GM19239 (cell line): ENCODE measurements at places on chromosomes 1 and 21.

DNA sequence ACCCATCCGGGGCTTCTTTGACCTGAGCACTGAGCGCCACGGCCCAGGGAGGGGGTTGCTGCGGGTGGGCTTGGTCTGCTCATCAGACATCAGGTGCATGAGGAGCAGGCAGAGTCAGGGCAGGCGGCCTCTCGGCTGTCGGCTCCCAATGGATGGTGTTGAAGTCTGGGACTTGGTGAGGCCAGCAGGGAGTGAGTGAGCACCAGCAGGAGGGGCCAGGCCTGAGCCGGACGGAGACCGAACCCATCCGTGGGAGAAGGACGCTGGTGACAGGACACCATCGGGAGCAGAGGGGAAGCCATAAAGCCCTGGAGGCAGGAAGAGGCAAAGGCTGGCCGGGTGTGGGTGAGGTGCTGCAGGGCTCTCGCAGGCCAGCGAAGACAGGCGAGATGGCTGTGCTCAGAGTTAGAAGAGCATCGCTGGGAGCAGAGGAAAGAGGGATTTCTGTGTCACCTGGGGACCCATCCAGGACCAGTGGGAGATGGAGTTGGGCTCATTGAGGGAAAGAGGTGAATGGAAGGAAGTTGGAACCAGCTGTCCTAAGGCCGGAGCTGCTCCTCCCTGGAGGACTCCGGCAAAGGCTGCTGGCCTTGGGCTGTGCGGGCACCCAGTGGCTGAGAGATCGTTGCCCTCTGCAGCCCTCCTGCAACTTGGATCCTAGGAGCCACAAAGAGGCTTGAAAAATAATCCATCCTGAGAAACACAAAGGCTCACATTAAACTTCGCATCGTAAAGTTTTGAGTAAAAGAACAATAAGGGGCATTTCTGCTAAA is 49.9 kb downstream of the PDE9A start:
- DNase-seq = no peak

GRCh38 chr1:236108027-236108648 is 34.2 kb upstream of the GPR137B start:
- no peak for DNase-seq

DNA sequence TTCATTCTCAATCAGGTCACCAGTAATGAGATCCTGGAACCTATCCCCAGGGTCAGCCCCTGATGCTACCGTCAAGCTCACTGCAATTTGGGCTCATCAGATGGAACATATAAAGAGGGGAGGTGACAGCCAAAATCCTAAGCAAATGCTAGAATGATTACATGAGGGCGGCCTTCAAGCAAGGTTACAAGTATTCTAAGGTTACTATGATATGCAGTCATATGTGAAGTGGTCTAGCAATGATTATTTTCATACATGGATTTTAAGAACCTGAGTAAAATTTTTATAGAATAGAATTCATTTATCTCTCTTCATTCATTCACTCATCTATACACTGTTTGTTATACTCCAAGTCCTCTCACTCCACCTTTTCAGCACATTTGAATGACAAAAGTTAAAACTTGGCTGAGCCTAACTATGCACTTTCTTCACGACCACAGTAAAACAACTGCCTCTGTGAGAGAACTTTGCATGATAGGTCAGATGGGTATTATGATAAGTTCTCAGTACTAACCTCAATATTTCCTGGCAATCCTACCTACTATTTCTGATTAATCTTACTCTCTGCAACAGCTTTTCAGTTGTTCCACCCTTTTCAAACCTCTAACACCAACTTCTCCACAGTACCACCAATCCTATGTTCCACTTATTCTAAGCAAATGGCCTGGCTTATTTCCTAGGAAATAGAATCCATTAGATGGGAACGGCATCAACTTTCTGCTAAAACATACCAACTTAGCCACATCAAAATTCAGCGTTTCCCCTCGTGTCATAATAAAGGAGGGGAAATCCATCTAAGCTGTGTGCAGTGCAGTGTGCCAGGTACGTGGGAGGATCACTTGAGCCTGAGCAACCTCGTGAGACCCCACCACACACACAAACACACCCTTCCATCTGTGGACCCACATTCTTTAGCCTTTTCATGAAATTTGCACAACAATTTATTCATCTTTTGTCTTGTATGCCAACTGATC is 32.0 kb downstream of the LHX9 start:
- DNase-seq = no peak

GRCh38 chr21:44337941-44338895 is 972 bp downstream of the CFAP410 start:
- DNase-seq = no peak

DNA sequence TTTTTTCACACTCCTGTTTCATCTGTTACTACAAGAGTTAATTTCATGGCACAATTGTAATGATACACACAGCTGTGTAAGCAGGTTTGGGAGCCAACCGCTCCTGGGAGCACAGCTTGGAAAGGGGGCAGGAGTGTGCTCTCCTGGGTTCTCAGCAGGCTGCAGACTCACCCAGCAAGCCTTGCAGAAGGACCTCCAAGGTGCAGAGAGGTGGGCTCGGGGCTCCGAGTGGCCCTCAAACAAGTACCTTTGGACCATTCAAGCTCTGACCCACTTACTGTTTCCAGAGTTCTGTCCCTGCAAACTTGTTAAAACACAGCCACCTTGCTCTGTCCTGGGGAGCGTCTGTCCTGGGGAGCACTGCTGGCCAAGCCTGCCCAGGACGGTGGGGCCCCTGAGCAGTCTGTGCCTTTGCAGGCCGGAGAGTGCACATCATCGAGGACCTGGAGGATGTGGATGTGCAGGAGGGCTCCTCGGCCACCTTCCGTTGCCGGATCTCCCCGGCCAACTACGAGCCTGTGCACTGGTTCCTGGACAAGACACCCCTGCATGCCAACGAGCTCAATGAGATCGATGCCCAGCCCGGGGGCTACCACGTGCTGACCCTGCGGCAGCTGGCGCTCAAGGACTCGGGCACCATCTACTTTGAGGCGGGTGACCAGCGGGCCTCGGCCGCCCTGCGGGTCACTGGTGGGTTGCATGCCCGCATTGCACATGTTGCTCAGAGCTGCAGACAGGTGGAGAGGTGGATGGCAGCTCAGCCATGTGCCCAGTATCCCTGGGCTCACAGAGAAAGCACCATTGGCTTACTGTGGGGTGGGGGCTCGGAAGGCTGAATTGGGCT is 78.0 kb downstream of the OBSCN start:
- DNase-seq = no peak

GRCh38 chr1:115767403-115767802 is 1.1 kb downstream of the CASQ2 start:
- no peak for DNase-seq

- no peak for DNase-seq
These were observed 48.5 kb downstream of the LGR6 start for GRCh38 chr1:202242080-202242419.

GRCh38 chr1:114455102-114455785 is 55.8 kb downstream of the TRIM33 start:
- no peak for DNase-seq

DNA sequence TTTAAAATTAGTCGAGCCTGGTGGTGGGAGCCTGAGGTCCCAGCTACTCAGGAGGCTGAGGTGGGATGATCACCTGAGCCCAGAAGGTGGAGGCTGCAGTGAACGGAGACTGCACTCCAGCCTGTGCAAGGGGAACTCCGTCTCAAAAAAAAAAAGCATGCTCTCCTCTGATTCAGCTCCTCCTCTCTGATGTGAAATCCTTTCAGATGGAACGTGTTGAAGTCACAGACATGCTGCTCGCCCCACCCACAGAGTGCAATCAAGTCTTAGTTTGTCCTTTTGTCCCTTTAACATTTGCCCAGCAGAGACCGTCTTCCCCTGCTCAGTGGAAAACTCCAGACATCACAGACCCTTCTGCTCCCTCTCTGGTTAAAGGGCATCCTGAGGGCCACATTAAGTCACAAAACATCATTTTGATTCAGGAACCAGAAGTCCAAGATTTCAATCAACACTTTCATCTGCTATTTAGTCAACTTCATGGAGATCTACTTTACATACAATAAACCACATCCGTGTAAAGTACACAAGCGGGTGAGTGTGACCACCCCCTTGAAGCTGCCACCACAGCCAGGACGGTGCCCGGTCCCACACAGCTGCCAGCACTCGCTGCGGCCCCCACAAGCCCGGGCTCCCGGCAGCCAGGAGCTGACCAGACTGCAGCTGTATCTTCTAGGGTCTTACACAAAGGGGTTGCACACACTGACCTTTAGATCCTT is 18.9 kb upstream of the RNF223 start:
- no peak for DNase-seq

- DNase-seq = no peak
These were observed 71.3 kb downstream of the RIPK4 start for GRCh38 chr21:41695513-41695912.

DNA sequence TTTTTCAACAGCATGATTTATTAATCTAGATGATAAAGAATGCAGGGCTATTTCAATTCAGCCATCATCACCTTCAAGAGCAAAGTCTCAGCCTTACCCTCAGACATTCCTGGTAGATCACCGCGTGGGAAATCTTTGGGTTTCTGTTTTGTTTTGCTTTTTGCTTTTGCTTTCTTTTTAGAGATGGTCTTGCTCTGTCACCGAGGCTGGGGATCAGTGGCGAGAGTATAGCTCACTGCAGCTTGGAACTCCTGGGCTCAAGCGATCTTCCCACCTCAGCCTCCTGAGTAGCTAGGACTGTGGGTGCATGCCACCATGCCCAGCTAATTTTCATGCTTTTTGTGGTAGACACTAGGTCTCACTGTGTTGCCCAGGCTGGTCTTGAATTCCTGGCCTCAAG is 289.7 kb downstream of the AJAP1 start:
- no peak for DNase-seq

GRCh38 chr1:192158181-192158580 is at the start of gene RGS18:
RGS18 (plus strand) TSS chr1:192158462; CDS start chr1:192158638, 176 bp downstream.
- no peak for DNase-seq

- no peak for DNase-seq
These were observed 27.1 kb downstream of the FTCD start for GRCh38 chr21:46128106-46128932.

DNA sequence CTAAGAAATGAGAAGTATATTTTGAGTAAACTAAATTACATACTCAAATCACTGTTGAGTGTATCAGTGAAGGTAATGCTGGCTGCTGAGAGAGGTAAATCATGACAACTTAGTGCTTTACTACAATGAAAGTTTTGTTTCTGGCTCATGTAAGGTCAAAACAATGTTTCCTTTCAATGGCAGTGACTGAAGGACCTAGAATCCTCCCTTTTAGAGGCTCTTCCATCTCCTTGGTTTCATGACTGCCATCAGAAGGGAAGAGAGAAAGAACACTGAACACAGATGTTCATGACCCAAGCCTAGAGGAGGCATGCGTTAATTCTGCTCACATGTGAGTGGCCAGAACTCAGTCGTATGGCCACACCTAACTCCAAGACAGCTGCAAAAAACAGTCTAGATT is 130.6 kb downstream of the AKT3 start:
- no peak for DNase-seq

GRCh38 chr1:67708606-67709005 is 23.6 kb downstream of the GADD45A start:
- no peak for DNase-seq

DNA sequence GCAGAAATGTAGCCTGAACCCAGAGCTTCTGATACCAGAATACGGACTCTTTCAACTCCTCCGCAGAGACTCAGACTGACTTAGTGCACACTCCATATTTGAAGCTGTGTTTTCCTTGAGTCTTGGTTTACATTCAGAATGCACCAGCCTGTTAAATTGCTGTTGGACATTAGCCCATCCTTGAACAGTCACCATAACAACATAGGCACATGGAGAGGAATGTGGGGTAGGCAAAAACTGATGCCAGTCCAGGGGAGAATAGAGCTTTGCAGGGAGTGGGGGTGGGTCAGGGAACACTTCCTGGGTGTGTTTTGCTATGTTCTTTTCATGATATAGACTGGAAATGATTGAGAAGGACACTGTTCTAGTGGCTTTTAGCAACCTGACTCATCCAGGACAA is 76.3 kb upstream of the CACNA1E start:
- no peak for DNase-seq

DNA sequence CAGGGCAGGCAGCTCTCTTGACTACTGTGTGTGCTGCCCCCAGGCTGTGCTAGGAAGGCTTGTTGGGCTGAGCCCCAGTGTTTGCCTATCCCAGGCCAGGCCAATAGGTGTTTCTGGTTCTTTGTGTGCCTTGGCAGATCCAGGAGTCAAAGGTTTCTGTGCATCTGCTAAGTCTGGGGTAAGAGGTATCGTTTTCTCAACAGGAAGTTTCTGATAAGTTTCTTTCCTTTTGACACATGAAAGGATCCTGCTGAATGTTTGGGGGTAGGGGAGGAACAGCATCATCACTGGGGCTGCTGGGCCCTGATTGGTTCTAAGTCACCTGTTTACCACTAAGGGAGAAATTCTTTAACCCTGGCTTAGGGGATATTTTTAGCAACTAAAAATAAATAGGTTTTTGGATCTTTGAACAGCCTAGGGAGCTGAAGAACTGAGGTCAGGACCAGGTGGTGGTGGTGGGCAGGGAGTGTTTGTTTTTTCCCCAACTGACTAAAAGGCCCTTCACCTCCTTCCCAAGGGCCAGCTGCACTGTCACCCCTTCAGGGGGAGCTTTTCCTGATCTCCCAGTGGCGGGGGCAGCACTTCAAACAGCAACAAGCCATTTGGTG is 85.1 kb downstream of the KCNN3 start:
- peak; percentile 70 for DNase-seq

DNA sequence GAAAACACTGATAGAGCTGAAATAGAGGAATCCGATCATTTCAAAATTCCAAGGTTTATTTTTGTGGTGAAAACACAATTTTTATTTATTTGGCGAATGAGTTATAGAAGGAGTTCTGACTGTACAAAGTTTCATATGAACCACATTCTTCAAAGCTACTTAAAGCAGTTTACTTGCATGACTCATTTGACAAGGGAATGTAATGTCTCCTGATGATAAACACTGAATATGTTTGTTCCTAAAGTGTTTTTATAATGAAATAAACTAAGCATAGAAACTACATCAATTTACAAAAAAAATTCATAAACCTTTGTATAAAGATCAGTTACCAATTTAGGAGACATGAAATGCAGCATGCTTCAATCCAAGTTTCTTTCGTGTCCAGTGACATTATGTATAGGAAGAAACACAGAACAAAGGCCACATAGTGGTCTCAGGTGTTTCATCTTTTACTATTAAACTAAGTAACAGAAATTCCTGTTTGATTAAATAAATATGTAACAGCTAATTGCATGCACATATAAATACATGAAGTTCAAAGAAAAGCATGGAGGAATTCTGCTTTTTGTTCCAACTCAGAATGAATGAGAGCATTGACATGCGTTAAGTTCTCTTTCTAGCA is 2.5 kb downstream of the PRKACB start:
- DNase-seq = no peak

- DNase-seq = no peak
These were observed 110.1 kb upstream of the DPYD start for GRCh38 chr1:98030976-98031375.

DNA sequence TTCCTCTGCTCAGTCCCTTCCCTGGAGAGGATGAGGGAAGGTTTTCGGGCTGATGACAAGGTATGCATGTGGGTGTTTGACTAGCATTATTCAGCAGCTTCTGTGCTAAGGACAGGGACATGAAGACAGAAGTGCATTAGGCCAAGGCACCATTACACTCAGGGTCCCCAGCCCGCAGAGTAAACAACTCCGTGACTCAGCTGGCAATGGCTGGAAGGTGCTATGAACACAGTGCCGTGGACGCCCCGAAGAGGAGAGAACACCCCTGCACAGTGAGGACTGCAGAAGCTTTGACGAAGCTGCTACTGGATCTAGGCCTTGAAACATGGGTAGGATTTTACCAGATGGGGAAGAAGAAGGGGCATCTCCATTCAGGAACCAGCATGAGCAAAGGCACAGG is 13.7 kb upstream of the EPS8L3 start:
- no peak for DNase-seq
